ENCODE measurements at places on chromosomes 11 and 22.

GRCh38 chr11:134556186-134556585, 144.1 kb upstream of the B3GAT1 start:
- no peak for DNase-seq

DNA sequence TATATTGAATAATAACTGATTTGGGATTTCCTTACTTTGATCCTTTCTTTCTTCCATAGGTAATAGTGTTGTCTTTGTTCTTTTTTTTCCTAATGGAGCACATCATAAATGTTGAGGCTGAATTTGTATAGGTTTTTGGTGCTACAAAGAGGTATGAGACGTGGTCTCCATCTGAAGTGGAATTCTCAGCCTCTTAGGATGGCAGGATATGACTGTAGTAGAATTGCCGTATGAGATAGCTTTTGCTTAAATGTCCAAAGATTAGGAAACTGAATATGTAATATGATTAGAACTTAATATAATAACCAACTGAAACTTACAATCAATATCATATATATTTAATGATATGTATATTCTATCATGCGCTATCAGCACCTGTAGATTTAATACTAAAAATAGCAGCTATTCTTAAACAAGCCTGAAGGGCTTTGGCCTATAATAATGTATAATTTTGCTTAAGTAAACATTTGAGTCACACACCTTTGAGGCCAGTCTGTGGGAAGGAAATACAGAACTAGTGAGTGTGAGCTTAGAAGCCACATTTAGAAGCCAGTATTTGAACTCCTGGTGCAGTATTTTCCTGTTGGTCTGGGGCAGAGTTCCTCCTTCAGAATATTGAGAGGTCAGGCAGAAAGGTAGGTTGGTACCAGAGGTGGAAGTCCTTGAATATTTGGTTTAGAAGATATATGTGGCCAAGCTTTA, 62.6 kb downstream of the SWAP70 start:
- DNase-seq = no peak

- DNase-seq = no peak
These were observed 1206.3 kb upstream of the CNTN5 start for GRCh38 chr11:97814325-97814959.

GRCh38 chr11:60777106-60777505, 8.0 kb upstream of the MS4A10 start:
- no peak for DNase-seq

GRCh38 chr11:90250970-90251369, 28.1 kb upstream of the CHORDC1 start:
- no peak for DNase-seq

- DNase-seq = no peak
These were observed 16.8 kb upstream of the PAFAH1B2 start for GRCh38 chr11:117127171-117127901.

GRCh38 chr11:14106303-14107049, 144.0 kb downstream of the SPON1 start:
- DNase-seq = no peak

GRCh38 chr11:77705876-77706579, 68.4 kb upstream of the CLNS1A start:
- DNase-seq = no peak

DNA sequence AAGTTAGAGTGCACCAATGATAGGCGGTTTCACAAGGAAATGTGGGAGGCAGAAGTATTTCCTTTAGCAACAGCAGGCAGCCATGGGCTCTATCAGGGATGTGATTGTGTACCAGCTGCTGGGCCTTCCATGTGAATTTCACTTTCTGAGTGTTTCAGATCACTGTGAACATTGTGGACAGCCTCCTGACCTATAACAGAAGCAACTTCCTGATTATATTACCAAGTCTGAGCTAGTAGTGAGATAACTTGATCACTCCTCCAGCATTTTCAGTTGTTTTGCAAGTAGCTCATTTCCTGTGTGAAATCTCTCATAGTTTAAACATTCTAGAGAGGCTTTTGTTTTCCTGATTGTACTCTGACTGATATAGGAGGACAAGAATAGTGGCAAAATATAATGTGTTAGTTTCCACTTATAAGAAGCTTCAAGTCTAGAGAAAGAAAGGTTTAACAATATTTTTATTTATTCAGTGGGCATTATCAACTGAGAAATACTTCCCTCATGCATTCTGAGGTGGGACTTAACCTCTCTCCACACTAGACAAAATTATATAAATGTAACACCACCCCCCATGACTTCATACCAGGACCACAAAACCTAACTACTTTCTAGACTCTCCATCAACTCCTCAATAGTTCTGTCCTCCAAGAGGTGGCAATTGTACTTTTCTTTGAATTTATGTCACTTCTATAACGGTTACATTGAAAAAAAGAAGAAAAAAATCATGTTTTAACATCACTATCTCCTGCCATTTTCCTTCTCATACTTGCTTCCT, 184.2 kb upstream of the LUZP2 start:
- no peak for DNase-seq

DNA sequence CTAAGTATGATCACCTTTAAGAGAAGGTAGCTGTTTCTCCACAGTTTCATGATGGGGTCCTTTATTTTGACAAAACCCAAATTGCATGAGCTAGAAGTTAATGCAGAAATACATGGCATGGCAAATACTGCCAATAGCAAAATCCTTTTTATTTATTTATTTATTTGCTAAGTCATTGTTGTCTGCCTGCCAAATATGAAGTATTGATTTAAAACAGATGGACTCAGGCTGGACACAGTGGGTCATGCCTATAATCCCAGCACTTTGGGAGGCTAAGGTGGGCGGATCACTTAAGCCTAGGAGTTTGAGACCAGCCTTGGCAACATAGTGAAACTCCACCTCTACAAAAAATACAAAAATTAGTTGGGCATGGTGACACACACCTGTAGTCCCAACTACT, 52.4 kb downstream of the LARGE2 start:
- DNase-seq = no peak

DNA sequence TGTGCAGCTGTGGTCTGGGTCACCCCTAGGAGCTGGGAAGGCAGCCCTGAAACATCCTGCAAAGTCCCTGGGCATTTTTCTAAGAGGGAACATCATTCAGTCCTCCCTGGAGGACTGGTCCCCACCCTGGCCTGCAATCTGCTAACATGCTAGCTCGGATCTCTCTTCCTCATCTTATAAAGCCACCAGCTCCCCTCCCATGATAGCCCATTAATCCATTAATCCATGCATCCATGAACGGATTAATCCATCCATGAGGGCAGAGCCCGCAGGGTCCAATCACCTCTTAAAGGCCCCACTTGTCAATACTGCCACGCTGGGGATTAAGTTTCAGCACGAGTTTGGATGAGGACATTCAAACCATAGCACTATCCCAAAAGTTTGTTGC, 12.1 kb downstream of the PRG3 start:
- DNase-seq = no peak

- DNase-seq = no peak
These were observed 34.4 kb downstream of the RELT start for GRCh38 chr11:73410627-73411026.

GRCh38 chr11:66489636-66490035, 9.4 kb downstream of the DPP3 start:
- DNase-seq = no peak

GRCh38 chr11:122523846-122524805, 131.4 kb upstream of the UBASH3B start:
- DNase-seq = no peak

- DNase-seq = no peak
These were observed 20.2 kb upstream of the ACR start for GRCh38 chr22:50717709-50718351.

DNA sequence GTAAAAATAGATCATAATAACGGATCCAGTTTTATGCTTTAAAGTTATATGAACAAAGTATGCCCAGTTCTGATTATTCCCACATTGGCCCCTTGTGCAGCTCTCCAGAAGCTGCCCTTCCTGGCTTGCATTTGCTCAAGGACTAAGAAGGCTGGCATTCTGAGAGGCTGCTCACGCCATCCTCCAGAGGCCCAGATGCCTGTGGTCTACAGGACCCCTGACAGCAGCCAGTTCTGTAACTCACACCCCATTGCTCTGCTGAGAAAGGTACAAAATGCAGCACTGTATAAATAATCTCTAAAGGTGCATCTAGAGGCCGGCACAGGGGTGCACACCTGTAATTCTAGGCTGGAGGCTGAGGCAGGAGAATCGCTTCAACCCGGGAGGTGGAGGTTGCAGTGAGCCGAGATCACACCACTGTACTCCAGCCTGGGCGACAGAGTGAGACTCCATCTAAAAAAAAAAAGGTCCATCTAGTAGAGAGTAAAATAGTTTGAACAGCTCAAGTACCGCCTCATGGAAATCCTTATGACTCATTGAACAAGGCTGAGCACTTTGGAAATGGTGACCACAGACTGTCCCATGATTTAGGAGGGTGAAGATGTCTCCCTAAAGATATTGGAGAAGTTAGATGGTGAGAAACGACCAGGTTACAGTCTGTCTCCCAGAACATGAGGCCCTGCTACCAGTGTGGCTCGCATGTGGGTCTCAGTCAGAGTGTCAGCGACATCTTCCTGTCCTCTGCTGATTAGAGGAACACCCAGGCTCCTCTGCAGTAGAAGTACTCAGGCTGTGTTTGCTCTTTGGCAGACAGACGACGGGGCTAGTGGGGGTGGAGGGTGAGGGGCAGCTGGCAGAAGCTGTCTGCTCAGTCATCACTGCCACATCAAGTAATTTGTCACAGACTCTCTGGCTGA, 56.3 kb downstream of the KREMEN1 start:
- DNase-seq = no peak

- no peak for DNase-seq
These were observed 727.4 kb downstream of the BRD1 start for GRCh38 chr22:49100316-49100715.

- no peak for DNase-seq
These were observed 631.4 kb upstream of the LUZP2 start for GRCh38 chr11:23865341-23865975.

DNA sequence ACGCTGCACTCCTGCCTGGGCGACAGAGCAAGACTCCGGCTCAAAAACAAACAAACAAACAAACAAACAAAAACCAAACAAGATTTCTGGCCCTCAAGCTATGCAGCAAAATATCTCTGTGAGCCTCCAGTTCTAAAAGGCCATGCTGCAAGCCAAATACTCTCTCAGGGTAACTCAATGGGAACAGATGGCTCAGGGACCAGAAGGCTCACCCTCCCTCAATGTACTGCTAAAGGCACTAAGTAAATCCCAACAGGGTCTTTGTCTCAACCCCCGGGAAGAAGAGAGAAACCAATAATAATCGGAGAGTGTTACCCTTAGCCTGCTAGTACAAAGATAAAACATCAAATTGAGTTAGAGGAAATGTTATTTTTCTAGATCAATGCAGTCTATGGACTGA, 119.7 kb upstream of the ZC3H12C start:
- no peak for DNase-seq

- DNase-seq = no peak
These were observed at the start of gene DAGLA for GRCh38 chr11:61679893-61680621. Gene DAGLA (plus strand): TSS chr11:61680391. CDS start chr11:61720156, 39,765 bp downstream.

GRCh38 chr11:6681949-6682348, 1.2 kb downstream of the MRPL17 start:
- no peak for DNase-seq

DNA sequence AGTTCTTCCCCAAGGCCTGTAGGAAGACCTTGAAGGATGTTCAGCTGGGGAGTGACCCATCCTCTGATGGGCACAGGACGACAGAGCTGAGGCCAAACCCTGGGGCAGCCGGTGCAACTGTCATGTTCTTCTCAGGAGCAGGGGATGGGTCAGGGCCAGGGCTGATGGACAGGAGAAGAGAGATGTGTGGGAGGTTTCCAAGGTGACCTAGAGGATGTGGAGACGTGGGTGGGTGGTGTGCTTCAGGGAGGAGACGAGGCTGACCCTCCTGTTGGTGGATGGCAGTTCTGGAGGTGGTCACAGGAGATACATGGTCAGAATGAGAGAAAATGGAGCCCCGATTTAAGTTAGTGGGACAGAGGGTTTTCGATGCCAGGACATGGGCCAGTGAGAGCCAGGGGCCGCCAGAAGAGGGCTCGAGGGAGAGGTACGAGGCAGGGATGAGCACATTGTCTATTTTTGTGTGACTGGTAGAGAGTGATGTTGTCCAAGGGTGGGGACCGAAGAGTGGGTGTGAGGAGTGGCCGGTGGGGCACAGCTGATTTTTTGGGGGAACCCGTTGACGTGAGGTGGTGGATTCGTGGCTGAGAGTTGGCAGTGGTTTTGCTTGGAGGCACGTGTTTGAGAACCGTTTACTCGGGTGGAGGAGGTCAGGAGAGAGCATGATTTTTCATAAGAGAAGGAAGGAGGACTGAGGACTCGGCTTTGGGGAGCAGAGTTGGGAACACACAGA, 14.6 kb downstream of the TBC1D22A start:
- DNase-seq = no peak

- no peak for DNase-seq
These were observed 2.0 kb upstream of the TCIRG1 start for GRCh38 chr11:68036717-68037239.

DNA sequence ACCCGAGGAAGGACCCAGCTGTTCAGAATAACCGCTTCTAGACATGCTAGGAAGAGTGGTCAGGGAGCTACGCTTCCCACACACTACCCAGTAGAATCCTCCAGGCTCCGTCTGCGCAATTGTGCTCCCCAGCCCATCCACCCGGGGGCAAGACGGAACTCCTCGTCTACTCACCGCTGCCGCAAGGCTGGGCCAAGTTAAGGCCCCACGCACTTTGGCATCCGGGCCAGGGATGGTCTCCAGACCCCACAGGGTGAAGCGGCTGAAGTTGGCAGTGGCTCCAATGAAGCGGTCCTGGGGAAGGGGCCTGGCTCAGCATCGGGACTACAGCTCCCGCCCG, 757 bp downstream of the RNASEH2C start:
- no peak for DNase-seq

DNA sequence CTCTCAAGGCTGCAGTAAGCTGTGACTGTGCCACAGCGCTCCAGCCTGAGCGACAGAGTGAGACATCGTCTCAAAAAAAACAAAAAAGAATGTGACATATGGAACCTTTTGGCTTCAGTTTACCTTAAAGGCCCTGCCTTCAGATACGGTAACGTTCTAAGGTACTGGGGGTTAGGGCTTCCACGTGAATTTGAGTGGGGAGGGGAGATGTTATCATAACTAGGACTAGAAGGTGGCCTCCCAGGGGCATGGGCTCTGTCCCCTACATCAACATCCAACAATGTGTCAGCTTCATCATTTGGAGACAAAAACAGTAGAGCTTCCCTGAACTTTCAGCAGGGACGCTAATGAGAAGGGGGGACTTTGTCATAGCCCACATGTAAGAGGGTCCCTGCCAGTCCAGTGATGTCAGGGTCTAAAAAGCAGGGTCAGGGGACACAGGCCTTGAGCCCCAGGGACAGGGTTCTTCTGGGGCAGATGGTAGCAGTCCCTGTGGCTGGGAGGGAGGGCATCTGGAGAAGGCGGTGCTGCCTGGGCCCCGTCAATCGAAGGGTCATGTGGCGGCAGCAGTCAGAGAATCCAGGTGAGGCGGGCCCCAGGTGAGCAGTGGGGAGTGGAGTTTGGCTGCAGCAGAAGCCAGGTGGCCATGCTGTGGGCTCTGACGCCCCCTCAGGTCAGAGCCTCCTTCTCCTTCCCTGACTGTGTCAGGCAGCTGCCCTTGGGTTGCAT, 79.8 kb downstream of the BCR start:
- DNase-seq = no peak

- no peak for DNase-seq
These were observed 3.6 kb downstream of the SREBF2 start for GRCh38 chr22:41836551-41836950.

Measured in esophagus squamous epithelium (tissue), 5 donors.